Thyroid gland (tissue), 4 donors: ENCODE measurements at places on chromosomes 1 and 21. TPM values are rescaled to one million over a fixed set of nuclear protein-coding genes. Genes with fewer than 3 reads are reported as not detected.

DNA sequence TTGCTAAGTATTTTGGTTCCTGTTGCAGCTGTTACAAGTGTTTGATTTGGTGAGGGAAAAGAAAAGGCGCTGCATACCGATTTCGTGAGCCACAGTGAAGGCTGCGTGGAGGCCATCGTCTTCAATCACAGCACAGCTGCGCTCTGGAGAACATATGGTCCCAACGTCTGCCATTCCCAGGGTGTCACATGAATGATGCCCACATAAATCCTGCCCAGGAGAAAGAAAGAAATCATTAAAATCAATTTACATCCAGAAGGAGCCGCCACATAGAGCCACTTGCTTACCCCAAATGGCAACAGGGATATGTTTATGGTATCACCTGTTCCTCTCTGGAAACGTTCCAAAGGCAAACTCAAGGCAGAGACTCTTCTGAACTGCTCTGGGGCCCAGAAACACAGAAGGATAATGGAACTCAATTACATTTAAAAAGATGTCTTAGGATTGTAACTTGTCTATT is 12.2 kb downstream of the ADAMTS5 start:
- no peak for DNase-seq

Gene AMY1B
- total RNA-seq, result not detected

DNA sequence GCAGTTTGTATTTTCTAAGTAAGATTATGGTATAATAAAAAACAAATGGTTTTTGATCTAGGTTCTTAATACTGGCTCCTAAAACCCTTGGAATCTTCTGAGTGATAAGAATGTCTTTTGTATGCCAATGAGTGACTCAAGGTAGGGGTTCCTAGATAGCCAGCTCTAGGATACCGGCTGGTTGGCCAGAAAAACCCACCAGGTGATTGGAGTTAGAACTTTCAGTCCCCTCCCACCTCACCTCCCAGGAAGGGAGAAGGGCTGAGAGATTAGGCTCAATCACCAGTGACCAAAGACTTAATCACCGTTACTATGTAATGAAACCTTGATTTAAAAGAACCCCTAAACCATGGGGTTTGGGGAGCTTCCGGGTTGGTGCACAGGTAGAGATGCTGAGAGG is 8.7 kb upstream of the BRDT start:
- no peak for DNase-seq

Gene CFHR2
- not detected for total RNA-seq

Gene SEMA6C
- 4.0 TPM for total RNA-seq

GRCh38 chr1:29698033-29698432 is 461.7 kb downstream of the PTPRU start:
- peak; percentile 12 for DNase-seq

- DNase-seq, result peak; percentile 45
Observed at GRCh38 chr1:229557913-229558414, 543 bp downstream of the ABCB10 start.

Gene TNFRSF8
- total RNA-seq, result not detected

Gene RAP1GAP
- 256 TPM for total RNA-seq

- no peak for DNase-seq
Observed at GRCh38 chr1:160022330-160023310, 9.2 kb downstream of the PIGM start.

Gene RPE65
- not detected for total RNA-seq

Gene CLEC20A
- not detected for total RNA-seq

GRCh38 chr1:23796466-23797271 is 3.9 kb downstream of the GALE start:
- no peak for DNase-seq

- no peak for DNase-seq
Observed at GRCh38 chr21:45573452-45574035, 31.3 kb upstream of the SLC19A1 start.

- no peak for DNase-seq
Observed at GRCh38 chr21:14270631-14271030, 54.7 kb downstream of the RBM11 start.

- no peak for DNase-seq
Observed at GRCh38 chr1:196567238-196567637, 41.0 kb downstream of the KCNT2 start.

DNA sequence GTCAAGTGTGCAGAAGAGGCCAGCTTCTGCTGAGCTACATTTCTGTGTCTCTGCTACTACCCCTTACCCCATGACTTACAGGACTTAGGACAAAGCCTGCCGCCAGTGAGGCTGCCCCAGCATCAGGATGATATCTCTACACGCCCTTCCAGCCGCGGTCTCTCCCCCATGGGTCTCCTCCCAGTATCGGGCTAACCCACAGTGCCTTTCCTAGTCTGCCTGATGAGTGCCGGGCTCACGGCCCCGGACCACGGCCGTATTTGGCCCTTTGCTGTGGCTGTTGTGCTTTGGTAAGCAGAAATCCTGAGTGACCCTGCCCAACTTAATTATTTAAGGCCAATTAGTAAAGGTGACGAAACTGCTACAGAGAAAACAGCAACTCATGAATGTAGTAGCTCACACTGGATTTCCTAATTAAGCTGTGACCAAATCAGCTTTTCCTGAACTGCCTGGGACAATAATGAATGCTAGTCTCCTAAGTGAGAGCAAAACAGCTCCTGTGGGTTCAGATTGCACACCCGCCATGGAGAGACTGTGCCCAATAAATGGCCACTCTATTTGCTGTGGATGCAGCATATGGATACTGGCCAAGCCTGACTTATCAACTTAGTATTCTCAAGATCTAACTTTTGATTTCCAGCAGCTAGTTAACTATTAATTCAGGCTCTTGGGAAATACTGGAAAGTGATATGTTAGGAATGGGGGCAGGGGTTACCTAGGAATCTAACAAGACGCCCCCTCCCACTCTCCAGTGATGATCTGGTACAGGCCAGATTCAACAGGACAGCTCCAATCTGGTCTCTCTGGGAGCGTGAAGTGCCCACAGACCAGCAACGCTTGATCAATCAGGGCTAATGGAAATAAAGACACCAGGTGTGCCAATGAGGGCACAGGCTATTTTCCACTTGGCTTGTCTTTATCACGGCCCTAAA is 123.3 kb upstream of the IFFO2 start:
- no peak for DNase-seq

Gene SPRR3
- not detected for total RNA-seq

Gene RCAN1
- 32.0 TPM for total RNA-seq

- no peak for DNase-seq
Observed at GRCh38 chr1:147626291-147626690, 44.0 kb downstream of the ACP6 start.

Gene KRTAP10-5
- not detected for total RNA-seq

DNA sequence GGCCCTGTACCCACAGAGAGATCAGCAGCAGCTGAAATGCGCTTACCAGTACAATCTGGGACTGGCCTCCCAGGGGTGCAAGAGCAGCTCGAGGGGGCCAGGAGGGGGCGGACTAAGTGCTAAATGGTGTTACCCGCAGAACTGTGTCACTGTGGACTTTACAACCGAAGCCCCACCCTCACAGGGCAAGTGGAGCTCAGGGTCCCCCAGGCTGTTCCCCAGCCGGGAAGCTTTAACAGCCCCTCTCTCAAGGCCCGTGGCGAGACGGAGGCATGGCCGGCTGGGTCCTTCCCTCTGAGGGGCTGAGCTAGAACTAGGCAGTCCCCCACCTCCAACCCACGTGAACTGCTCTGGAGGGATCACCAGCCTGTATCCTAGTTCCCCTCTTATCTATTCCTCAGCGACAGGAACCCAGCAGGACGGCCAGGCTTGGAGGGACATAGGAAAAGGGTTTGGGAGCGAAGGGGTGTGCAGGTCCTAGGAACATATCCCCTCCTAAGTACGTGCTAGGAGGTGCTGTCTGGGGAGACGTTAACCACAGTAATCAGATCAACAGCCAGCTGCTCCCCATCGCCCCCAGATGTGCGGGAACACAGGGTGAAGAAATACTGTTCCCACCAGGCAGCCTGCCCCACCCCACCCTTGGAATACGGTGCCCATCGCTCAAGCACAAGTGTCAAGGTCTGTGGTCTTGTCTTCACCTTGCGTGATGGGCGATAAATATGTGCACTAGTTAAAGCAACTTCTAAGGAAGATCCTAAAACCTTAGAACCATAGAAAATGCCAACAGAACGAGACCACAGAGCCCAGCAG is 24.4 kb downstream of the ZBTB17 start:
- DNase-seq, result no peak

DNA sequence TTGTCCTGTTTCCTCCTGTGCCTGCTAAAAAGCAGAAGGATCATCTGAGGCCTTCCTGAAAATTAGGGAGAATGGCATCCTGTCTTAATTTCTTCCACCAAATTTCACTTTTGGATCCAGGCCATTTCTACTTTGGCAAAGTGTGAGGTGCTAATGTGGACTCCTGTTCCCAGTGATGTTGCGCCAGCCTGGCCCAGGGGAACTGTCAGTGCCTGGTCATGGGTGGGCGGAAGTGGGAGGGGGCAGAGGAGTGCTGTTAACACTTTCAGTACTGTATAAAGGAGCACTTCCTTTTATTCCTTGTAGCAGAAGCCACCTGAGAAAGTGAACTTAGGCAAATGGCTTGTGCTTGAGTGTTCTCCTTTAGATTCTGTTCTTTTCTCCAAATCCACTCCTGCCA is 19.9 kb downstream of the ELAPOR1 start:
- peak; percentile 79 for DNase-seq

DNA sequence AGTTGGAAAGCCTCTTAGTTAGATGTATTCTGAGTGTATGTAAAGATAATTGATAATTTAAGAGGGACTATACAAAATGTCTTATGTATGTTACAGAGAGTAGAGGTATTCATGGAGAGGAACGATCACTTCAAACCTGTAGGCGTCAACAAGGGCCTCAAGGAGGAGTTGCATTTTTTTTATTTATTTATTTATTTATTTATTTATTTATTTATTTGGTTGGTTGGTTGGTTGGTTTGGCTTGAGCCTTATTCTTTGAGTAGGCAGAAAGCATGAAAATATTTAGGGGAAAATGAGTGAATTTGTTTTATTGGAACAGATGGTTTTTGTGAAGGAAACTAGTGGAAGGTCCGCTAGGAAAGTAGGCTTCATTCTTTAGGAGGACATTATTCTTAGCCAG is 8.5 kb downstream of the ANGPTL1 start:
- no peak for DNase-seq

Gene ECM1
- total RNA-seq, result 4.2 TPM

- DNase-seq, result no peak
Observed at GRCh38 chr21:29224006-29224405, 74.7 kb upstream of the BACH1 start.

GRCh38 chr1:100482167-100482566 is 55.8 kb upstream of the GPR88 start:
- DNase-seq, result no peak

DNA sequence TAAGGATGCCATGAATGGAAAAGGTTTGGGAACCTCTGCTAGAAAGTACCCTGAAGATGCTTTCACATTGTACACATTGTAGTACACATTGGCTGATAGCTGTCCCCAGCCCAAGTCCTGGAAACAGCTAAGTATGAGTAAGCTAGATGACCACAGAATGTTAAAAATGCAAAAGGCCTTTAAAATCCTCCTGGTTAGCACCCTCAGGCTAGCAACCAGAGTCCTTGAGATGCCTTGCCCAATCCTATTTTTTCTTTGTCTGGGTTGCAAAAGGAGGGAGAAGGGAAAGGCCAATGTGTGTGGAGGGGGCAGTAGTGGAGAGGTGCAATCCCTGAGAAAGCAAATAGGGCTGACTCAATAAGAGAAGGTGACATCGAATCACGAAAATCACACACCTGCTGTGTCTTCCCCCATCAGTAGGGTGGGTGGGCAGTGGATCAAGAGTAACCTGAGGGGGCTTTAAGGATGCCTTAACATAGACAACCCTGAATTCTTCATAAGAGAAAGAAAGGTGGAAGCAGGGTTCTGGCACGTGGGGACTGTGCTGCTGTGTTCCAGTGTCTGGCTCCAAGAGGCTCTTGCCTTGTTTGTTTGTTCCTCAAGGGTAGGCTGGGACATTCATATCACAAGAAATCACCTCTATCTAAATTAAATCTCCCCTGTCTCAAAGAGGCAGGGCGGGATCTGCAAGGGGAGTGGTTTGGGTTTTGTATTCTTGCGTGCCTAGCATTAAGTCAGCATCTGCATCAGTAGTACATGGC is 266.2 kb upstream of the PLXNA2 start:
- no peak for DNase-seq

GRCh38 chr1:190175320-190175719 is 302.3 kb downstream of the BRINP3 start:
- no peak for DNase-seq

- no peak for DNase-seq
Observed at GRCh38 chr1:157155658-157156057, 17.5 kb upstream of the ETV3 start.

DNA sequence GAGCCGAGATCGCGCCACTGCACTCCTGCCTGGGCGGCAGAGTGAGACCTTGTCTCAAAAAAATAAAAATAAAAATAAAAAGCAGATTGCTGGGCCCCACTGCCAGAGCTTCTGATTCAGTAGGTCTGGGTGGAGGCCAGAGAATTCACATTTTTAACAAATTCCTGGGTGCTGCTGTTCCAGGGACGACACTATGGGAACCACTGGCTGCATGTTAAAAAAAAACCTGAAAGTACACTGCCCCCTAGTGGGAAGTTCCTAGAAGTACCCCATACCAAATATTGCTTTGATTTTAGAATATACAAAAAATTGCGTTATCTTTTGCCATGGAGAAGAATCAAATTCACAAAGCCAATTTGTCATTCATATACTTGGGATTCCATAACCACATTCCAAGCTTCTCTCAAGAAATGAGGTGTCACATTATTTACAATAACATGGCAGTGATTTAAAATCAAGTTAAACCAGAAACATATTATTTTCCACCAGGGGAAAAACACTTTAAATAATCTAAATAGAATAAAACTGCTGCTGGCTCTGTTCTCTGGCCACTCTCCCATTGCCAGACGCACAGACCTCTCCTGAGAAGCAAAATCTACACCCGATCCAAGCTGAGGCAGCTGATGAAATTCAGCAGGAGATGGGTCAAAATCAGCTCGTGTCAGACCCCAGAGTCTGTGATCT is 27.4 kb downstream of the SYF2 start:
- no peak for DNase-seq

- DNase-seq, result no peak
Observed at GRCh38 chr1:241440904-241441303, 78.7 kb downstream of the FH start.

- no peak for DNase-seq
Observed at GRCh38 chr1:34188418-34188817, 11.7 kb downstream of the C1orf94 start.

GRCh38 chr1:16321176-16321867 is 31.0 kb downstream of the FBXO42 start:
- DNase-seq, result no peak

GRCh38 chr21:17900281-17900989 is 81.3 kb upstream of the C21orf91 start:
- DNase-seq, result no peak

GRCh38 chr1:43912607-43913006 is 21.0 kb upstream of the ARTN start:
- DNase-seq, result no peak

Gene KRTAP22-1
- not detected for total RNA-seq

Gene TPTE
- not detected for total RNA-seq

Gene SH2D1B
- not detected for total RNA-seq

GRCh38 chr1:206706298-206706791 is 21.6 kb downstream of the MAPKAPK2 start:
- DNase-seq, result no peak

- no peak for DNase-seq
Observed at GRCh38 chr1:156670791-156671190, 6.4 kb downstream of the NES start.

- no peak for DNase-seq
Observed at GRCh38 chr1:19468397-19468956, 16.9 kb downstream of the CAPZB start.

Gene PLPPR4
- 0.79 TPM for total RNA-seq
